ENCODE measurements at places on chromosomes 4 and X. TPM values are rescaled to one million over a fixed set of nuclear protein-coding genes. Genes with fewer than 3 reads are reported as not detected.
A peak's percentile ranks its signal among the peaks of the same experiment; 100 is the strongest.

Gene MXRA5
- 60.6 TPM for total RNA-seq

DNA sequence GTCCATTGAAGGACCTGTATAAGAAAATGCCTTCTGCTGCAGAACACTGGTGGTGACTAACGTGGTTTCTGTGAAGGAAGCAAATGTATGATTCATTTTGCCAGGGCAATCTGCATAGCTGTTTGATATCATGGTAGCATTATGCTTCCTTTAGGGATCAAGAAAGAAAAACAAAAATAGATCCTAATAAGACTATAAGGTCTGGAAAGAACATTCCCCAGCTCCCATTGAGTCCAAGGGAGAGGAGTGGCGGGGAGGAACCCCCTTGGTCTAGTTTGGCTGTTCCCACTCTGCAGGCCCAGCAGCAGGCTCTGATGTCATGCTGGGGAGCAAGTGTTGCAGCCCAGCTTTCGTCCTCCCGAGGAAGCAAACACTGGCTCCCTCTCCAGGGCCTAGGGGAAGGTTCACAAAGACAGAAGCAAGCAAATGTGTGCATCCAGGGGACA is 154.5 kb upstream of the GALNT7 start:
- DNase-seq, result peak; percentile 77
- H3K27ac ChIP-seq, result no peak overlapping the region
- peaks cover 11% of the 10 kb centered on the region for H3K4me1 ChIP-seq
- no peaks in the 10 kb centered on the region for H3K36me3 ChIP-seq

- no peaks in the 10 kb centered on the region for H3K4me1 ChIP-seq
- H3K27me3 ChIP-seq, result no peaks in the 10 kb centered on the region
- H3K4me3 ChIP-seq, result no peak overlapping the region
Measured at GRCh38 chrX:108199691-108200090, 108.1 kb downstream of the ATG4A start.

DNA sequence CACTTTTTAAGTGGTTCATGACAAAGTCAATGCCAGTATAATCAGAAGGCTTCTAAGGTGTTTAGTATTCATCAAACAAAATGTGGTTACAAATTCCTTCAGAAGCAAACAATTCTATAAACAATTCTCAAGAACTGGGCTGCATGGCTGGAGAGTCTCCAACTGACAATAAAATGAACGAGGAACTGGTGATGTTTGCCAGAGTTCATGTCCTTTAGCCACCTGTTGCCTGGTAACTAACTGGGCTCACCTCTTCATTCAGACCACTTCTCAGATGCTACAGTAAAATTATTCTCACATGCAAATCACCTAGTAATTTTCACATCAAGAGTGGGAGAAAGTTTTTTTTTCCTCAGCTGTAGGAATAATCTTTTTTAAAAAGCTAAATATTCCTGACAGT is 53.3 kb downstream of the CAMK2D start:
- no peaks in the 10 kb centered on the region for H3K4me1 ChIP-seq
- no peaks in the 10 kb centered on the region for H3K36me3 ChIP-seq
- H3K27ac ChIP-seq, result no peak overlapping the region
- H3K4me3 ChIP-seq, result no peak overlapping the region
- no peaks in the 10 kb centered on the region for H3K27me3 ChIP-seq

DNA sequence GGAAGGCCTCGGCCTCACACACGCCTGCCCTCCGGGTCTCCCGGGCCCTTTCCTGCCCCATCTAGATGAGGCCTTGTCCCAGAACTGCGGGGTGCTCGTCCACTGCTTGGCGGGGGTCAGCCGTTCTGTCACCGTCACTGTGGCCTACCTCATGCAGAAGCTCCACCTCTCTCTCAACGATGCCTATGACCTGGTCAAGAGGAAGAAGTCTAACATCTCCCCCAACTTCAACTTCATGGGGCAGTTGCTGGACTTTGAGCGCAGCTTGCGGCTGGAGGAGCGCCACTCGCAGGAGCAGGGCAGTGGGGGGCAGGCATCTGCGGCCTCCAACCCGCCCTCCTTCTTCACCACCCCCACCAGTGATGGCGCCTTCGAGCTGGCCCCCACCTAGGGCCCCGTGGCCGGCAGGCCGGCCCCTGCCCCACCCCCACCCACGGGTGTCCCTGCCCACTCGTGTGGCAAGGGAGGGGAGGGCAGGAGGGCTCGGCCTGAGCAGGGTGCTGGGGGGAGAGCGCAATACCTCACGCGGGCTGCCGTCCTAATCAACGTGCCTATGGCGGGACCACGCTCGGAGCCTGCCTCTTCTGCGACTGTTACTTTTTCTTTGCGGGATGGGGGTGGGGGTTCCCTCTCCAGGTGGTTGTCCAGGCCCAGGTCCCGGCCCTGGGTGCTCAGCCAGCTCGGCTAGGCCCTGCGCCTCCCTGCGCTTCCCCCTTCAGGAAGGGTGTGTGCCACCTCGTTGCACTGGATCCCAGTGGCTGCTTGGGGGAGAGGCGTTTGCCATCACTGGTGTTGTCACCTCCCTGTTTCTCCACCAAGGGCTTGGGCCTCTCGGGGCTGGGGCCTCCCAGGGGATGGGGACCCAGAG is 3.1 kb downstream of the DUSP9 start:
- no peak overlapping the region for H3K27ac ChIP-seq
- no peak overlapping the region for H3K4me3 ChIP-seq
- no peaks in the 10 kb centered on the region for H3K4me1 ChIP-seq
- no peak for DNase-seq
- H3K27me3 ChIP-seq, result peaks cover 16% of the 10 kb centered on the region
- H3K36me3 ChIP-seq, result no peaks in the 10 kb centered on the region
